ENCODE measurements at places on chromosomes 1 and 21. TPM values are rescaled to one million over a fixed set of nuclear protein-coding genes. Genes with fewer than 3 reads are reported as not detected.

DNA sequence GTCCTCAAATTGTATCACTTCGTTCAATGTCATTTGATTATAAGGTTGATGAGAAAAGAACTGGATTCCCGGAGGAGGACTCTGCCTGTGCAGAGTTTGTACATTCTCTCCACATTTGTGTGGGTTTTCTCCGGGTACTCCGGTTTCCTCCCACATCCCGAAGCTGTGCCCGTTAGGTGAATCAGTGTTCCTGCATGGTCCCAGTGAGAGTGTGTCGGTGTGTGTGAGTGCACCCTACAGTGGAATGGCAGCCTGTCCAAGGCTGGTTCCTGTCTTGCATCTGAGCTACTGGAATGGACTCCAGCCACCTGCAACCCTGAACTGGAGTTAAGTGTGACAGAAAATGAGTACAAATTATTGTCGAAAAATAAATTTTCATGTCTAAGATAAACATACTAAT, 92.2 kb upstream of the KCTD3 start:
- DNase-seq, result no peak

- DNase-seq, result no peak
These were observed 706 bp downstream of the CREB3L4 start for GRCh38 chr1:153968408-153968807.

GRCh38 chr1:184788970-184789369, 34.3 kb upstream of the EDEM3 start:
- no peak for DNase-seq

DNA sequence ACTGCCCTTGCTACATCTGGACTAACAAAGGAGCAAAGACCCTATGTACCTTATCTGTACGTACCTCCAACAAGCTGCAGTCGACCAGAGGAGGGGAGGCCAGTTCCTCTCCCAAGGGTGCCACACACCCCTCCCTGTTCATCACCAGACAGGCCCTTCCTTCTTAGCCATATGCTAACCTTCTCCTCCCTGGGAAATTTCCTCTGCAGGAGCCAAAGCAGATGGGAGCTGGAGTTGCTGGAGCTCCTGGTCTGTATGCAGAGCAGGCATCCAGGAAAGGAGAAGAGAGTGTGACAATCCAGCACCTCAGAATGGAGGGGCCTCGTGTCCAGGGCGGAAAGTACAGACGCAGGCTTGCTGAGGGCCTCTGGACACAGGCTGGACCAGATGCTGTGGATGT, 48.5 kb downstream of the C8B start:
- DNase-seq, result no peak

- no peak for DNase-seq
These were observed 1.4 kb downstream of the LAD1 start for GRCh38 chr1:201397675-201398074.

DNA sequence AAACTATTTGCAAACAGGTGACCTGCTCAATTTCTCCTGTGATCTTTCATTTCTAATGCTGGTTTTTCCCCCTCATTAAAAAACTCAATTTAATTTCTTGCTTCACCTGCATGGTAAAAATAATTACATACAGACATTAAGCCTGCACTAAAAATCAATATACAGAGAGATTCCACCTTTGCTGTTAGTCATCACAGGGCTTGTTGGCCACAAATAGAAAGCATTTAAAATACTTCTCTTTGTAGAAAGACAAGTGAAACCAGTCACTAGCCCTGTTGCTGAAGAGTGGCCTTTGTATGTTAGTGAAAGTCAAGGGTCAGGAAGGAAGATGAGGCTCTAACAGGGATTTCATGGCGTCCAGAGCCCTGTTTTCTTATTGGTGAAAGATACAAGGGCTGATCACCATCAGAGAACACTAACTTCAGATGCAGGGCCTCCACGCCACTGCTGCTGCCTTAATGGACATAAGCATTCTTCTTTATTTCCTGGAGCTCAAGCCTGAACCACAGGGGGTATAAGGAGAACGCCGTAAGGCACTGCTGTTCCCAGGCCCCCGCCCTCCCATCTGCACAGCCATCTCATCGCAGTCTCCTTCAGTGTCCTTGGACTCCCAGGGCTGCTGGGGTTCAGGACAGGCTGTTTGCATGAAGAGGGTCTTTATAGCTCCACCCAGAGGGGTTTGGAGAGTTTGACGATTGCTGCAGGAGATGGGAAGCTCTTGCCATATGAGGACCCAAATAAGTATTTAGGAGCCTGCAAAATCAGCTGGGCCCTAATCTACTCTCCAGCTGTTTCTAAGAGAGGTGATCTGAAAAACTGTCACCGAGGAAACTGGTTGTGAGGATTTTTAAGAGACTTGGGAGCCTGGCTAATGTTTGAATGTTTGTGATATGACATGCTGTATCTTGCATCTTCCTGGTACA, 117.3 kb upstream of the IRF2BP2 start:
- DNase-seq, result no peak

- DNase-seq, result no peak
These were observed 7.7 kb upstream of the ECE1 start for GRCh38 chr1:21297975-21298374.

GRCh38 chr1:71565262-71565661, 484.4 kb upstream of the ZRANB2 start:
- DNase-seq, result no peak

DNA sequence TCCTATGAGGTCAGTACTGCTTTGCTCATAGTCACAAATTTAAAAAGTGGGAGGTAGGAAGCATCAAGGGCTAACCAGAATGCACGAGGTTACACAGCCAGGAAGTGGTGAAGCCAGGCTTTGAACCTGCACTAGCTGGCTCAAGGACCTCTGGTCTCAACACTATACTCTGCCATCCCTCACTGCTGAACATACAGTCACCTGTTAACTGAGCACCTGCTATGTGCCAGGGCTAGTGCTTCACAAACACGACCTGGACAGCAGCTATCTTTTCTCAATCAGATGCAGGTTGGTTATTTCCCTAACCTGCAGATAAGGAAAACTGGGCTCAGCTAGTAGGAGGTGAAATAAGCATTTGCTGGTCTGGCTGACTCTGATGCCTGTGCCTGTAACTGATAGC, 73.0 kb downstream of the GLIS1 start:
- DNase-seq, result no peak

- DNase-seq, result no peak
These were observed 19.7 kb downstream of the ACBD6 start for GRCh38 chr1:180482425-180483275.

- DNase-seq, result no peak
These were observed 65.1 kb upstream of the DPT start for GRCh38 chr1:168794057-168794456.

DNA sequence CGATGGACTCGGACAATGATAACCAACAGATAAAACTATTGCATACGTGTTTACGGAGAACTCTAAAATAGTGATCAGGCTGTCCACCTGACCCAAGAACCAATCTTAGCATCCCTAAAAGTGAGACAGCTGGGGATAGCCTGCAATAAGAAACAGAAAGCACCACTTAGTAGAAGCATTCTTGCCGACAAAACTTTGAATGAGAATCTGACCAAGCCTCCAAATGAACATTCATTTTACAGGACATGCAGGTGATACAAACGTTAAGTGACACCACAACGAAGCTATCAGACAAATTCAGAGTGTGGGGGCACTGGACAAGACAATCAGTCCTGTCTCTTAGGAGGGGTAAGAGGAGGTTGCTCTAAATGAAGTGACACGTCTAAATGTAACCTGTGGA, 1.2 kb downstream of the PSMG1 start:
- DNase-seq, result no peak

GRCh38 chr1:167681451-167682098, 40.2 kb upstream of the MPZL1 start:
- no peak for DNase-seq

The BARHL2 gene
- total RNA-seq, result not detected

The SH3BGR gene
- 1.0 TPM for total RNA-seq

The KRTAP13-2 gene
- not detected for total RNA-seq

The SLC45A1 gene
- 0.80 TPM for total RNA-seq
